ENCODE measurements at places on chromosomes 16 and 17.

- DNase-seq: no peak
Measured at GRCh38 chr17:73250851-73251640, 10.6 kb downstream of the CPSF4L start.

DNA sequence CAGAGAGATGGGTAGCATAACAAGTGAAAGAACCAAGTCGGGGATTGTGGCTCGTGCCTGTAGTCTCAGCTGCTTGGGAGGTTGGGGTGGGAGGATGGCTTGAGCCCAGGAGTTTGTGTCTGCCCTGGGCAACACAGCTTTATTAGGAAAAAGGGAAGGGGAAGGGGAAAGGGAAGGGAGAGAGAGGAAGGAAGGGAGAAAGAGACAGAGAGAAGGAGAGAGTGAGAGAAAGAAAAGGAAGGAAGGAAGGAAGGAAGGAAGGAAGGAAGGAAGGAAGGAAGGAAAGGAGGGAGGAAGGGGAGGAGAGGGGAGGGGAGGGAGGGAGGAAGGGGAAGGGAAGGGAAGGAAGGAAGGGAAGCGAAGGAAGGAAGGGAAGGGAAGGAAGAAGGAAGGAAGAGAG, 33.3 kb downstream of the CENPV start:
- DNase-seq: no peak

DNA sequence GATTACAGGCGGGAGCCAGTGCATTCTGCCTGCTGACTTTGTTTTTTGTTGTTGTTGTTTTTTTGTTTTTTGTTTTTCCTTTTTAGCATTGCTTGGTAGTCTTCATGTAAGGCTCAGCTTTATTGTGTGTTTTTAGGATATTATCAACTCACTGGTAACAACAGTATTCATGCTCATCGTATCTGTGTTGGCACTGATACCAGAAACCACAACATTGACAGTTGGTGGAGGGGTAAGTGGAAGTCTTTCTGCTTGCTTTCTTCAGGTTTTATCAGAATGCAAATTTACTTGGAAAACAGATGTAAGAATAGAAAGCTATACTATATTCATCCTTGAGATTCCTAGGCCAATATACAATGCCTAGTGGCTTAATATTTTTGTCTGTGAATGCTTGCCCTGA, 3.3 kb upstream of the CMTM1 start:
- no peak for DNase-seq

DNA sequence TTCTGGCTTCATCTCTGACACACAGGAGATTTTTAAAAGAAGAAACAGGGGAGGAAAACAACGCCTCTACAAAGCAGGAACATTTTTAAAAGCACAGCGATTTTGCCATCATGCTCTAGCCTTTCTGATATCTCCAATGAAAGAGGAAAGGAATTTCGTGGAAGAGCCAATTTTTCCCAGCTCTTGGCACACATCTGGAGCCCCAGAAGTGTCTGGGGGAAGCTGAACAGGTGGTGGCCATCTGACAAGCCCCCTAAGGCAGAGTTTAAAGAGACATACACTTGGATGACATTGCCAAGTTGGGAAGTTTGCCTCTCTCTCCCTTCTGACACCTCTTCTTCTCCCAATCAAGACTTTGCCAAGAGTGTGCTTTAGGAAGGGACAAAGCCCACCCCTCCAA, 82.1 kb downstream of the CCT6B start:
- DNase-seq: no peak

GRCh38 chr16:11780991-11781680, 15.9 kb downstream of the ZC3H7A start:
- DNase-seq: no peak

DNA sequence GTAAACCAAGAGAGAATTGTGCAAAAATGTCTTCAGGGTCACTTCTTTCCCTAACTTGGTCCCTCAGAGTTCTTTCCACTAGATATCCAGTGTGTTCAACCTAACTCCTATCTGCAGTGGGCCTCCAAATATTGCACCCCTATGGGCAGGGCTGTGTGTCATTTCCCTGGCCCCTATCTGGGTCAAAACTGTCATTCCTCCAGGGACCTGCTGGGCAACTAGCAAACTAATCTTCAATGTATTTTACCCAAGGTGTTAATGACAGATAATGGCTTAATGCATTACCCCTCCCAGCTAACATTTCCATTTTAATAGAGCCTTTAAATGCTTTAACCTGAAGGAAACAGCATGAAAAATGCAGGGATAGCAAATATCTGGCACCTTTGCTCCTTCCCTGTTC, 25.8 kb upstream of the SKAP1 start:
- DNase-seq: no peak

DNA sequence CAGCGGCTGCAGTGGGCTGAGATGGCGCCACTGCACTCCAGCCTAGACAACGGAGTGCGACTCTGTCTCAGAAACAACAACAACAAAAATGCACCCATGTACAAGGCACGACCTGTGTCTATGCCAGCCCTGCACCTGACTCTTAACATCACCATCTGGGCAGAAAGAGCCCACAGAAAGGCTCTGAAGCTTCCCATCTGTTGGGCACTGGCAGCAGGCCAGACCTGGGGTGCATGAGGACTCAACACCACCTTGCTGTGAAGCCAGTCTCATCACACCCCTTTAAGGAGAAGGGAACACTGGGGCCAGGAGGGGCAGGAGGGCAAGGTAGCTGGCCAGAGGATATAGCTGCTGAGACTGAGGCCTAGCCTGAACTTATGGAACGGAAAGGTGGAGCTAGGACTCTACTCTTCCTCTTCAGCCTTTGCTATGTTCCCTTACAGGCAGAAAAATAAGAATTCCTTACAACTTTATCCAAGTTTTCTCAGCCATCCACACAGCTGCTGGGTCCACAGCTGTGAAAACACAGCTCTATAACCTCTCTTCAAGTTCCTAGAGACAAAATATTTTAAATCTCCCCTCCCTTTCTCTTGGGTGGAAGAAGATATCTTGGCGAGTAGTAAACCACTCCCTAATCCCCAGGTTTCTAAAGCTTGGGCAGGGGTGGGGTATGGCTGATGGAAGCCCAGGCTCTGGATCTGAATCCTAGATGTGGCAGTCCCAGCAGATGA, 2.8 kb downstream of the ELOB start:
- no peak for DNase-seq

DNA sequence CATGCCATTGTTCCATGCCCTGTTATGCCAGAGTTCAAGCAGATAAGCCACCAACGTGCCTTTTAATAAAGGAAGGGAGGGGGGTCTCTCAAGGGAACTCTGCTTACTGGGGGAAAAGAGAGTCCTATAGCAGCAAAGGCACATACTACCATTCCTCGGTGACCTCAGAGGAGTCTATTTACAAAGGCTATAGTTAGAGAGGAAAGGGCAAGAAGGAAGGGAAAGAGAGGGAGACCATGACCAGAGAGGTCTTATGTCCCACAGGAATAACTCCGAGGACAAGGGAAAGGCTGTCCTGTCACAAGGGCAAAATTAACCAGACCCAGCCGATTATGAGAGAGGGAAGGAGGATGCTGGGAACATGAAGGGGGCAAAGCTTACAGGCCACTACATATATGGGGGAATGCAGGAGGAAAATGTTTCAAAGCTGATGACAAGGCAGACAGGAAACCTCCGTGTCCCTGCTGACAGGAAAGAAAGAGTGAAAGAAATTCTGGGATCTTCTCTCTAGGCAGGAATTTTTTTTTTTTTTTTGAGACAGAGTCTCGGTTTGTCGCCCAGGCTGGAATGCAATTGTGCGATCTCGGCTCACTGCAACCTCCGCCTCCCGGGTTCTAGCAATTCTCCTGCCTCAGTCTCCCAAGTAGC, 51.5 kb downstream of the HIC1 start:
- DNase-seq: peak; percentile 2

DNA sequence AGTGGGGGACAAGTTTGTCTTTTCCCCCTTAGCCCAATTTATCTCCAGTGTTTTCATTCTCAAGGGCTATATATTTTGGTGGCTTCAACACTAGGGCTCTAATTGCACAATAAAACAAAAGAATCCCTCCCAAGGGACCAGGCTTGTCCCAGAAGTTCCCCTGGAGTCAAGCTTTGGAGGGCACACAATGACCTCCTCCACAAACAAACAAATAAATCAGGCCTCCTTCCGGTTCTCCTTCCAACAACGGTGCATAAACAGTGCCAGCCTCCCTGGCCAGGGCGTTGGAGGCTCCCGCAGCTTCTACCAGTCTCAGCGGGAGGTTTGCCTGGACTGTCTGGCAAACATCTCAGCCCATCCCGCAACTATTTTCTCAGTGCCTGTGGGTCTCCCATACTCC, 188.0 kb upstream of the FOXF1 start:
- DNase-seq: no peak

GRCh38 chr16:78376452-78376851, 277.0 kb downstream of the WWOX start:
- DNase-seq: no peak

GRCh38 chr17:45307290-45308015, 9.4 kb downstream of the MAP3K14 start:
- DNase-seq: no peak

Data from activated naive CD8-positive, alpha-beta T cell treated with anti-CD3 and anti-CD28 coated beads, Interleukin-2, amount 10 ng/mL, durations not matched to agents 7 days and 5 days (primary cell).